Adipocyte (in vitro differentiated cells): ENCODE measurements at places on chromosomes 5 and 9.

DNA sequence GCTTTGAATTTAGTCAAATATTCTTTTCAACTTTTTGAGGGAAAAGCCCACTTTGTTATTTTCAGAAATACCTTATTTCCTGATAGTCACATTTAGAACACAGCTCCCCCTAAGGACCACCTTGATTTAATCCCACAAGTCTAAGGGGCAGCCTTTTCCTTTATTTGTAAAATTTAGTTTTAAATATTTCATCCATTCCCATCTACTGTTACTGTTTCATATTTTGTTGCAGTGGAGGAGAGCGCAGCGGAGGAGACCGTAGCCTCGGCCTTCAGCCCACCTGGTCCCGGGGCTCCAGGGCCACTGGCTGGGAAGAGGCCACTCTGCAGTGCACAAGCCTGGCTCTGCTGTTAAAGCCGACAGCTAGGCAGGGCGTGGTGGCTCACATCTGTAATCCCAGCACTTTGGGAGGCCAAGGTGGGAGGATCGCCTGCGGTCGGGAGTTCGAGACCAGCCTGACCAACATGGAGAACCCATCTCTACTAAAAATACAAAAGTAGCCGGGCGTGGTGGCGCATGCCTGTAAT, 19.6 kb downstream of the LPCAT1 start:
- no peak for DNase-seq

DNA sequence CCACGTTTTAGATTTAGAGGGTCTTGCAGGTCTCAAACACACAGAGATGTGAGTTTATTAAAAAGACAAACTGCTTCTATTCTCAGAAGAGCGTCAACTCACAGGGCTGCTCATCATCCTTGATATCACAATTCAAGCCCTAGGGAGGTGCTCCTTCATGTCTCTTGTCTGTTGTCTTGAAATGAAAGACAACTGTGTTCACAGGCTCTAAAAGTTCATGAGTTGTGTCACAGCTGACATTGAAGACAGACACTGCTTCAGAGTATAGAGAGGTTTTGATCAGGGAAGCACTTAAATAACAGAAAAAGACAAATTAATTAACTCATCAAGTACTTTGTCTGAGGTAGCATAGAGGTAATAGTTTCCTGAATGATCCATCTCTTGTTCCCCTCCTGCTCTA, 1917.6 kb upstream of the WWC1 start:
- DNase-seq, result no peak

DNA sequence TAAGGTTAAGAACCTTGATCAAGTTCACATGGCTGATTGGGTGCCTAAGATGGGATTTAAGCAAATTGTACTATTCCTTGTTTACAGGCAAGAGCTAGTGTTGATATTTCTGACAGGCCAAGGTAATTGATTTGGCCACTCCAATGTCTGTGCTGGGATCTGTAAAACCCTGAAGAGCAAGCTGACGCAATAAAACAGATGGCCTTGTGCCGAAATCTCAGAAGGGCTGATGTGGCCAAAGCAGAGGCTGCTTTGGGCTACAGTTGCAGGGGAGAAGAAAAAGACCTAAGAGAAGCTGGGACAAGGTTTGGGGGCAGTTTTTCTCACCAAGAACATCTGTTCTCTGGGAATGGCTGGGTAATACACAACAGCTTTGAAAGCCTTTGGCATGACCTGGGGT, 463.2 kb upstream of the ZNF608 start:
- DNase-seq, result no peak

GRCh38 chr9:71010258-71010657, 111.2 kb downstream of the TRPM3 start:
- no peak for DNase-seq

DNA sequence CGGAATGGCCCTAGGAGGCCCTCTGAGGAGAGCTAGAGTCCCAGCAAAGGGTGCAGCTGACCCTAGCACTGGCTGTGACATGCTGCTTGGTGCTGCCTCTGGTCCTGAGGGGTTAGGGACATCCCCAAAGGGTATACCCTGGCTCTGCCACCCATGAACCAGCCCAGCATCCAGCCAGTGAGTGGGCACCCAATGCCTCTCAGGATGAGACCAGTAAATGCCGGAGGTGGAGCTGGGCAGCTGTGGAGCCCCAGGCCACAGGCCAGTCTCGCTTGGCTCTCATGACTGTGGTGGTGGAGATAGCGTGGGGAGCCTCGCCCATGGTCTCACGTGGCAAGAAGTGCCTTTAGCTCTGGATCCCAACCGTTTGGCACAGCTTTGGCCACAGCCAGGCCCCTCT, 3.7 kb upstream of the CEL start:
- no peak for DNase-seq
